ENCODE measurements at places on chromosomes 5 and 9. TPM values are rescaled to one million over a fixed set of nuclear protein-coding genes. Genes with fewer than 3 reads are reported as not detected.

DNA sequence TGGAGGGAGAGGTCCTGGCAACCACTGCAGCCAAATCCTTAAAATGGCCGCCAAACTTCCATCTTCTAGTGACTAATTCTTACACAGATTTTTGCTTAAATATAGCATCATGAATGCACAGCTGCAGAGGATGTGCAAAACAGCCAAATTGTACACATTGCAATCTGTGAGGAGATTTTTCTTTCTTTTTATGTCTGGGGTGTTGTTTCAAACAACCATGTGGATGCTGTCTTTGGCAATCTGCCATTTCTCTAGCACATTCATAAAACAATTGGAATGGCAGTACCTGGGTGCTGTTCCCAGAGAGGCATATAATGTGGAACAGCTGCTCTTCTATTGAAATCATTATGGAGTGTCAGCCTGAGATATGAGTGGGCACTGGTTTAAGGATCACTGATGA is 1082.9 kb upstream of the SEMA6A start:
- no peak for DNase-seq

- peak; percentile 25 for DNase-seq
Observed at GRCh38 chr5:100623719-100624118, 88.5 kb downstream of the FAM174A start.

DNA sequence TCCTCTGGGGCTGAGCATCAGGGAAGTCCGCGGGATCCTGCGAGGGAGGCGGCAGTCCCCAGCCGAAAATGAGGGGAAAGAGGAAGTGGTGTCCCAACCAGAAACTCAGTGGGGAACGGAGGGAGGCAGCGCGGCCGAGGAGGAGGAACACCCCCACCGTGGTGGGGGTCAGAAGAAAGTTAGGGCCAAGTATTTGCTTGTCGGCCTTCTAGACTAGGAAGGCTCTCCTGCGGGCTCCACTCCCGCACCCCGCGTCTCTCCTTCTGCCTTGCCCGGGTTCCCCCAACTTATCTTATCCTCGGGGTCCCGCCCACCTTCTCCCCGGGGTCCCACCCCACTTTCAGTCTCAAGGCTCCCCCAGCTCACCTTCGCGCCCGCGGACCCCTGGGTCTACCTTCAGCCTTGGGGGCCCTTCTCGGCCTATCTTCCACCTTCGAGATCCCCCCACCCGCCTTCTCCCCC is 557 bp upstream of the PHF2 start:
- DNase-seq, result peak; percentile 16

Gene PCDHGA5
- total RNA-seq, result 2.0 TPM

All from IMR-90 (cell line).